ENCODE measurements at places on chromosomes 3 and 15. TPM values are rescaled to one million over a fixed set of nuclear protein-coding genes. Genes with fewer than 3 reads are reported as not detected.

Gene LINGO1
- total RNA-seq = 4.5 TPM

Gene TRAIP
- total RNA-seq = 3.4 TPM

Gene RNF13
- 44.2 TPM for total RNA-seq

Gene ZNF35
- total RNA-seq = 14.5 TPM

Gene TIPARP
- 74.2 TPM for total RNA-seq

Gene GOLGA8J
- 0.67 TPM for total RNA-seq

Gene ADPRH
- total RNA-seq = 2.6 TPM

Gene NECTIN3
- 56.3 TPM for total RNA-seq

Gene CLRN1
- not detected for total RNA-seq

DNA sequence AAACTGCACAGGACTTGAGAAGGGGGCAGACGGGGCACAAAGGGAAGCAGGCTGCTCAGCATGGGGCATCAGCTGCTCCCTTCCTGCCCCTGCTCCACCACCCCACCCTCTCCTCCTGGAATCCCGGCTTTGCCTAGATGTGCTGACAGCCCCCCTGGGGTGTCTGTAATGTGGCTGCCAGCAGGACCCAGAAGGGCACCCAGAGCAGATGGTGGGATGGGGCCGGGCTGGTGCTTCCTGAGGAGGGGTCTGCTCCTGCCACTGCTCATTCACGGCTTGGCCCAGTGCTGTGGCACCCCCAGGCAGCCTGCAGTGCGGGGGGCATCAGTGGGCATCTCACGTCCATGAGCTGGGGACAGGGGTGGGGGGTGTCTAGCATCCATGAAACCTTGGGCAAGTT, 10.2 kb downstream of the H1-8 start:
- H3K27me3 ChIP-seq = no peaks in the 10 kb centered on the region
- no peaks in the 10 kb centered on the region for H3K36me3 ChIP-seq
- no peak for DNase-seq

- DNase-seq = peak; percentile 26
- no peaks in the 10 kb centered on the region for H3K27me3 ChIP-seq
- H3K4me1 ChIP-seq = no peaks in the 10 kb centered on the region
Measured at GRCh38 chr3:8239718-8240695, 261.6 kb upstream of the LMCD1 start.

GRCh38 chr15:80199869-80200268, 47.1 kb downstream of the FAH start:
- no peak overlapping the region for H3K4me3 ChIP-seq
- no peak overlapping the region for H3K27ac ChIP-seq
- DNase-seq = no peak

DNA sequence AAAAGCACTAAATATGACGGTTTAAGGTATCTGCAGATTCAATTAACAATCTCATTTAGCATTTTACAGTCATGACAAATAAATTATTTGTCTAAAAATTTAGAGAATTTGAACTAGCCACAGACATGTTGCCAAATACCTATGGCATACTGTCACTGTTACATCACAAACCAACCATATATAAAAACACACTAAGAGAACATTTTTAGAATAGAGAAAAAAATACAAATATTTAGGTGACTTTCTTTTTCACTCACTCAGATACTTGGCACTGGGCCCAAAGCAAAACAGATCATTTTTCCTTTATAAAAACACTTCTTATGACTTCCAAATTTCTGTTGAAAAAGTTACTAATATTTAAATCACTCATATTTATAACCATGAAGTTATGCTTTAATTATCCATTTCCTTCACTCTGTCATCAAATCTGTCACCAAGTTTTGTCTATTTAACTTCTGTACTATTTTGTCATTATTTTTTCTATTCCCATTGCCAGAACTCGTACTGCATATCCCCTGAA, 644.7 kb downstream of the OTOL1 start:
- H3K36me3 ChIP-seq = no peaks in the 10 kb centered on the region
- H3K4me1 ChIP-seq = peaks cover 18% of the 10 kb centered on the region
- H3K27me3 ChIP-seq = no peaks in the 10 kb centered on the region
- H3K27ac ChIP-seq = peak overlapping the region; percentile 64

GRCh38 chr3:39166134-39166710, 12.8 kb upstream of the CSRNP1 start:
- peak; percentile 89 for DNase-seq
- H3K27ac ChIP-seq = peak overlapping the region; percentile 38
- H3K36me3 ChIP-seq = no peaks in the 10 kb centered on the region
- H3K4me1 ChIP-seq = peaks cover 18% of the 10 kb centered on the region

- H3K27ac ChIP-seq = no peak overlapping the region
- no peak for DNase-seq
- peaks cover 27% of the 10 kb centered on the region for H3K27me3 ChIP-seq
- peaks cover 4% of the 10 kb centered on the region for H3K4me1 ChIP-seq
- H3K36me3 ChIP-seq = no peaks in the 10 kb centered on the region
- H3K4me3 ChIP-seq = no peak overlapping the region
Measured at GRCh38 chr3:32813180-32813579, 4.6 kb upstream of the TRIM71 start.

GRCh38 chr3:53956586-53956985, 64.9 kb upstream of the SELENOK start:
- no peak overlapping the region for H3K27ac ChIP-seq
- H3K4me3 ChIP-seq = no peak overlapping the region
- no peak for DNase-seq
- H3K36me3 ChIP-seq = no peaks in the 10 kb centered on the region
- no peaks in the 10 kb centered on the region for H3K4me1 ChIP-seq

DNA sequence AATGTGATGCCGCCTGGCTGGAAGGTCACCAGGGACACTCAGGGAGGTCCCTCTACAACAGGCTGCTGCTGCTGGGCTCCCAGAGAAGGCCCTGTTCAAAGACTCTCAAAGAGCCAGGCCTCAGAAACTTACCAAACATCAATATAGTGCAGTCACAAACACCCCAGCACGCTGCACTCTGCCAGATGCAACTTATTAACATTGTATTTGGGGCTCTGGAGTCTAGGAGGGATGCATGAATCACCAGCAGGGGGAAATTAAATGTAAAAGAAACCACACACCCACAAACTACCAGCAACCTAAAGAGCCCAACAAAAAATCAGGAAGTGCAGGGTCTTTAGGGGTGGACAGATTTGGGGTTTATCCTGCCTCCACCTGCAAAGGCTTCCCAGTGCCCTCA, 74.6 kb upstream of the SPATA12 start:
- H3K27ac ChIP-seq = no peak overlapping the region
- H3K36me3 ChIP-seq = no peaks in the 10 kb centered on the region
- H3K4me3 ChIP-seq = no peak overlapping the region
- peaks cover 18% of the 10 kb centered on the region for H3K4me1 ChIP-seq
- H3K27me3 ChIP-seq = peaks cover 6% of the 10 kb centered on the region

- H3K27ac ChIP-seq = no peak overlapping the region
- H3K4me1 ChIP-seq = peaks cover 10% of the 10 kb centered on the region
- no peak for DNase-seq
- H3K4me3 ChIP-seq = no peak overlapping the region
- H3K27me3 ChIP-seq = no peaks in the 10 kb centered on the region
Measured at GRCh38 chr3:141379250-141379966, 11.1 kb downstream of the ZBTB38 start.

DNA sequence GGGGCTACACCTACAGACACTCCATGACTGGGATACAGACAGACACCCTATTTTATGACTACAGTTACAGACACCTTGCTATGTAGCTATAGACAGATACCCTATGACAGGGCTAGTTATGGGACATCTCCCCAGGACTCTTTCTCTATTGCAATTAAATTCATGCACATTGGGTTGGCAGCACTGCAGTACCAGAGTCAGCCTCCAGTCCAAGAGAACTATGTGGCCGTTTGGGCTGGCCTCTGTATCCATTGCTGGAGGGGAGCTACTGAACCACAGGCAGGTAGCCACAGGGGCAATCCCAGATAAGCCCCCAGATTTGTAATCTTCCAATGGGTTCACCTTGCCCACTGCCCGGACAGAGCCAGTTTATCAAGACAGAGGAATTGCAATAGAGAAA, 108.4 kb upstream of the SPATA16 start:
- H3K27me3 ChIP-seq = no peaks in the 10 kb centered on the region
- no peak overlapping the region for H3K4me3 ChIP-seq

DNA sequence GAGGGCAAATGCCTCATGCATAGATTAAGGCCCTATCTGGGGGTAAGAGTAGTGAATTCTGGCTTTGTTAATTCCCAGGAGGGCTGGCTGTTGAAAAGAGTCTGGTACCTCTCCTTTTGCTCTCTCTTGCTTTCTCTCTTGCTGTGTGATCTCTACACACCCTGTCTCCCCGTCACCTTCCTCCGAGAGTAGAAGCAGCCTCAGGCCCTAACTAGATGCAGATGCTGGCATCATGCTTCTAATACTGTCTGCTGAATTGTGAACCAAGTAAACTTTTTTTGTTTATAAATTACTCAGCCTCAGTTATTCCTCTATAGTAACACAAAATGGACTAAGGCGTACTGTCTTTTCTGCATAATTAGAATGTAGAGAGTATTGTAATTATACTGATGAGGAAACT, 908.1 kb downstream of the DIPK2A start:
- no peak overlapping the region for H3K27ac ChIP-seq
- no peak overlapping the region for H3K4me3 ChIP-seq
- no peaks in the 10 kb centered on the region for H3K27me3 ChIP-seq
- H3K36me3 ChIP-seq = no peaks in the 10 kb centered on the region
- H3K4me1 ChIP-seq = no peaks in the 10 kb centered on the region

GRCh38 chr3:165211721-165212120, 15.5 kb upstream of the SLITRK3 start:
- DNase-seq = no peak
- no peak overlapping the region for H3K27ac ChIP-seq
- no peaks in the 10 kb centered on the region for H3K36me3 ChIP-seq
- H3K27me3 ChIP-seq = no peaks in the 10 kb centered on the region
- H3K4me3 ChIP-seq = no peak overlapping the region
- no peaks in the 10 kb centered on the region for H3K4me1 ChIP-seq

DNA sequence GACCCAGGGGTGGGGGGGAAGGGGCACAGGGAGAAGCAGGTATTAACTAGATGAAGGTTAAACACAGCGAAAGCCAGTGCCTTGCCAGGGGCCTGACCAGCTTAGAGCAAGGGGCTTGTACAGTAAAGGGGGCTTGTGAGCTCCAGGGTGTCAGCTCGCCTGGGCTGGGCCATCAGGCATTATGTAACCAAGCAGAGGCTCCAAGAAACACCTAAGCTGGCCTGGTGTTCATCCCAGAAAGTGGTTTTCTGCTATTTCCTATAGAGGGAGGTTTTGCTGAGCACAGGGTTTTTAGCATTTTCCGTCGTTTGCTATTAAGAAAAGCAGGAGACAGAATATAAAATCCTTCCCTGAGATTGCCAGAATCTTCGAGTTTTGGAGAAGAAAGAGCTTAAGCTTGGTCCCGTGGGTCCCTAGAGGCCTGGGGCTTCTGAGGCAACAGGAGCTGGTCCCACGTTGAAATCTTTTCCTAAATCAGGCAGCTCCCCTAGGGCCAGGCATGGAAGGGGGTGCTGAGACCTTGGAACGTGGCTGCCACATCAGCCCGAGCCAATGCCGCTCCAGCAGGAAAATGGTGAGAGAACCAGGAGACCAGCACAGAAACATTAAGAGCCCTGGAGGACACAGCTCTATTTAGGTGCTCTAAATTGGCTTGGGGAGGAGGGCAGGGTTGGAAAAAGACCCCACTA, 71.4 kb downstream of the ISG20 start:
- H3K4me3 ChIP-seq = no peak overlapping the region
- peaks cover 19% of the 10 kb centered on the region for H3K4me1 ChIP-seq
- peaks cover 31% of the 10 kb centered on the region for H3K27me3 ChIP-seq
- DNase-seq = no peak

DNA sequence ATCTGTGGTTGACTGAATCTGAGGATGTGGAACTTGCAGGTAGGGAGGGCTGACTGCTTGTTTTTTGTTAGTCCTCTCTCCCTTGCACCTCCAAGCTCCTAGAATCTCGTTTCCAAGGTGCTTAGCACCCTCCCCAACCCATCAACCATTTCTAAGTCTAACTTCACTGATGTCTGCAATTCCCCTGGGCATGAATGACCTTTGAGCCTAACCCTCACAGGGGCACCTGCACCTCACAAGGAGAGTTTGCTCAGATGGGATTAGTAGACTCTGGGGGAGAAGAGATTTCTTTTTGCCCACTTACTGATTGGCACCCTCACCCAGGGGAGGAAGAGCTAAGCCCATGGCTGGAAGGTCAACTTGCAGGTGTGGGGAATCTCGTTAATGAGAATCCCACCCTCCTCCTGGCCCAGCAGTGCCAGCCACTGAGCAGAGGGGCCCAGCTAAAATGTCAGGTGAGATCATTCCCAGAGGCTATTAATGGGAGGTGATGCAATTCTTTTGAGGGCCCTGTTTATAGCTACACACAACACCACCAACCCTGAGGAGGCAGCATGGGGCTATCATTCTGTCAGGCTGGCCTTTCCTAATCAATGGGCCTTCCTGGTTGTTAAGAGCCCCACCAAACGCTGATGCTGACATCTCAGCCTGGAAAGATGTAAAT, 81.6 kb upstream of the HERC1 start:
- peaks cover 2% of the 10 kb centered on the region for H3K27me3 ChIP-seq
- no peaks in the 10 kb centered on the region for H3K36me3 ChIP-seq
- no peak overlapping the region for H3K4me3 ChIP-seq
- H3K27ac ChIP-seq = no peak overlapping the region
- H3K4me1 ChIP-seq = peaks cover 6% of the 10 kb centered on the region

DNA sequence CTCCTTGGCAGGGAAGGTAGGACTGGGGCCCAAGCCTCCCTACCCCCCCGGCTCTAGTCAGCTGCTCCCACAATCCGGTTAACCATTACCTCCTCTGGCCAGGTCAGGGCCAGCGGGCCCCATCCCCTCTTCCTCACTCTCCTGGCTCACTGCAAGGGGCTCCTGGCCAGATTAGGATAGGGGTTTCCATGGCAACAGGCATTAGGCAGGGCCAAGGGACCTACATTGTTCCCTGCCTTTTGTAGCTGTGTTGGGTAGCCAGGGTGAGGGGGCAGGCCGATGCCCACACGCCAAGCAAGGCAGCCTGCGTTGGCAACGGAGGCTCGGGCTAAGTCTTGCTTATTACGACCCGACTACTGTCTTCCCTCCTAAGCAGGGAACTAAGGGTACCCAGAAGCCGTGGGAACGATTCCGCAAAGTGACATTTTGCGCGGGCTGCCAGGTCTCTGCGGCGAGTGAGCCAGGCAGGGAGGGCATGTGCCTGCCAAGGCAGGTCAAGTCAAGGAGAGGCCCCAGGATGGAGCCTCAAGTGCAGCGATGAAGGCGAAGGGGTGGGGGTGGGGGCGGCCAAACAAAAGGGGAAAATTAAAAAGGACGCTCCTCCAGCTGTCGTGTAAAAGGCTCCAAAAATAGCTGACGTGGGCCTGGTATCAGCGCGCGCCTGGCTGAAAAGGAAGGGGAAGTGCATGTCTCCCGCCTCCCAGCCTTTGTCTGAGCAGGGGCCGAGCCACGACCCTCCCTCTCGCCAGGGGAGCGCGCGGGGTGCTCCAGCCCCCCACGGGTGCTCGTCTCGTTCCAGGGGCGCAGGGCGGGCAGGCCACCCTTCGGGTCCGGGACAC, 919 bp downstream of the IDH2 start:
- H3K27me3 ChIP-seq = no peaks in the 10 kb centered on the region
- peak overlapping the region; percentile 79 for H3K27ac ChIP-seq
- no peaks in the 10 kb centered on the region for H3K36me3 ChIP-seq
- no peak for DNase-seq
